Activated naive CD8-positive, alpha-beta T cell treated with anti-CD3 and anti-CD28 coated beads for 36 hours (primary cell): ENCODE measurements at places on chromosomes 6 and 20. TPM values are rescaled to one million over a fixed set of nuclear protein-coding genes. Genes with fewer than 3 reads are reported as not detected.

DNA sequence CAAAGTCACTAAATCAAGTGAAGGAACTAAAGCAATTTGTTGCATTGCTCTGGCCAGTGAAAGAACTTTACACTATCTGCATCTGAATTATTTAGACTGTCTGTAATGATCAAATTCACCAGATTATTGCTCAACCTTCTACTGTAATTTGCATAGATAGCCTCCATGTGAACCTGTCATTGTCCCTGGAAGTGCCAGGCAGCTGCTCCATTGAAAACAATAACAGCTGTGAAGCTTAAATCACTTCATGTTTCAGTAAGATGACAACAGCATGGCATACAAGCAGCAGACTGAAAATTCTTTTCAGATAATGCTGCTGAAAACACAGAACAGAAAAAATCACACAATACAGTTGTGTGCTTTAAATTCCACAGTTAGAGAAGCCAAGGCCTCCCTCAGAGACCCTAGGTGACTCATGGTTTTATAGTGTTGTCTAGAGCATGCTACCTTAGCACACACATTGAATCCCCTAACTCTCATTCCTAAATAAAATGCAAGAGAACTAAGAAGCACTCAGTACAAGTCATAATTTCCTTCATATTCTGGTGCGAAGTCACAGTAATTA is 248.9 kb downstream of the TPBG start:
- H3K36me3 ChIP-seq: no peaks in the 10 kb centered on the region
- no peak overlapping the region for H3K4me3 ChIP-seq
- H3K27me3 ChIP-seq: no peaks in the 10 kb centered on the region
- no peaks in the 10 kb centered on the region for H3K4me1 ChIP-seq
- no peak for DNase-seq
- no peak overlapping the region for H3K27ac ChIP-seq

DNA sequence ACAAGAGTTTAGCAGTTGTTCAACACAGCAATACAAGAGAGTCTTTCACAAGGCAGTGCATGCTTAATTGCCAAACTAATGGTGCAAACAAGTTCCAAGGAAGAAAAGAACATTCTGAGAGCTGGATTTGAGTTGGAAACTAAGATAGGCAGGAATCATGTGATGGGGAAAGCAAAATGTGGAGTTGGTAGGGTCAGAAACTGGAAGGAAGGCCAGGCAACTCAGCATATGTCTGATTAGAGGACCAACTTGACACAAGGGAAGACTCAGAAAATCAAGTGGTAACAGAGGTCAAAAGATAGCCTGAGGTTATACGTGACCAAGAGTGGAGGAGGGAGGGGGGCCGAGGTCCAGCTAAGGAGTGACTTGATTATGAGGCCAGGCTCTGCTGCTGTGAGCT is 117.3 kb downstream of the SMLR1 start:
- no peak overlapping the region for H3K27ac ChIP-seq
- H3K36me3 ChIP-seq: peaks cover 5% of the 10 kb centered on the region
- H3K27me3 ChIP-seq: no peaks in the 10 kb centered on the region
- H3K4me3 ChIP-seq: no peak overlapping the region

DNA sequence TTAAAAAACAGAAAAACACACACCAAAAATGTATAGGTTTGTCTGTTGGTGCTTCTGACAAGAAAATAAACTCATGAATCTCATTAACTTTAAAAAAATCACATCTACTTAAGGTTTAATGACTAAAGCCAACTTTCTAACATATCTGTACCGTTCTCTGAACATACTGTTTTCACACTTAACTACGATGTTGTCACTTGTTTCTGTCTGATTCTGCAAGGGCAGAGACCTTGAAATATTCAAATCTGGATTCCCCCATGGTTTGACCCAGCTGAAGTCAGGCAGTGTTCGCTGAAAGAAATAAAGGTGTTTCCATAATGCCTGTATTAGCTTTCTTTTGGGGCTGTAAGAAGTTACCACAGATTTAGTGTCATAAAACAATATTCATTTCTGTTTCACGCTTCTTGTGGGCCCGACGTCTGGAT is 2.7 kb upstream of the ASXL1 start:
- peak overlapping the region; percentile 63 for H3K27ac ChIP-seq
- DNase-seq: no peak
- H3K4me3 ChIP-seq: no peak overlapping the region
- peaks cover 35% of the 10 kb centered on the region for H3K4me1 ChIP-seq
- H3K36me3 ChIP-seq: peaks cover 18% of the 10 kb centered on the region

Gene DDO
- not detected for total RNA-seq

Gene DEFB128
- total RNA-seq: not detected

- H3K27me3 ChIP-seq: peaks cover 35% of the 10 kb centered on the region
- H3K4me1 ChIP-seq: peaks cover 21% of the 10 kb centered on the region
- peak; percentile 23 for DNase-seq
- H3K27ac ChIP-seq: no peak overlapping the region
- H3K4me3 ChIP-seq: no peak overlapping the region
Measured at GRCh38 chr6:47714802-47715201, 16.4 kb downstream of the ADGRF4 start.

GRCh38 chr6:110944681-110945151 is 13.8 kb upstream of the GTF3C6 start:
- no peak overlapping the region for H3K4me3 ChIP-seq
- peak; percentile 46 for DNase-seq
- H3K27me3 ChIP-seq: no peaks in the 10 kb centered on the region
- H3K36me3 ChIP-seq: no peaks in the 10 kb centered on the region
- H3K27ac ChIP-seq: peak overlapping the region; percentile 71

DNA sequence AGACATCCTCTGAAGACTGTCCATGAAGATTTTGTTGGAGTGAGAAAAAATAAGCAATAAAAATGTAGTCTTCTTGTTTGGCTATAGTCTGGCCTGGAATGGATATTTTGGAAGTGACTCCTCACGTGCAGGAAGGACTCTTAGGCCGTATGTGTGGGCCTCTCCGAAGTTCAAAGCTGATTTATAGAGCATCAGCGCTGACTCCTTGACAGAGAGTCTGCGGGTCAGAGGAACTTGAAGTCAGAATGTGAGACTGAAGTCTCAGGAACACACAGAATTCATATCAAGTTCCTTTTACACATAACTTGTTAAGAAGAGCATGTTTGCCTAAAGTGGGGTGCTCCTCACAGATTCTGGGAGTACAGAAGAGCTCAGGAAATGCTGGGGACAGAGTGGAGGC is 36.1 kb downstream of the EDN3 start:
- H3K4me3 ChIP-seq: no peak overlapping the region
- no peak overlapping the region for H3K27ac ChIP-seq
- H3K4me1 ChIP-seq: no peaks in the 10 kb centered on the region
- DNase-seq: no peak
- no peaks in the 10 kb centered on the region for H3K27me3 ChIP-seq

DNA sequence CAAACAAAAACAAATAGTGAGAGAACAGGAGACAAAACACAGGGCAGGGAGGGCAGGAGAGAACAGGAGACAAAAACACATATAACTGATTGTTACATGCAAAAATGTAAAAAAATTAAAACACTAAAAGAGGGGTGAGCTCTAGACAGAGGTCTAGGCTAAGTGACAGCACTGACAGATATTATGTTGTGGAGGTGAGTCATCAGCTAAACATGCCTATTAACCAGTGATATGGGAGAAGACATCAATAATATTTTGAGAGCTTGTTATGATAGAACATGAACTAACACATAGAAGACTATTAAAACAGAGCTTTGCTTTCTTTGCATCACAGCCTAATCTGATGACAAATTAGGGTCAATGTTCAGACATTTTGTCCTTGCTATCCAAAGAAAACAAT is 972.7 kb downstream of the PRIM2 start:
- H3K27ac ChIP-seq: no peak overlapping the region
- no peaks in the 10 kb centered on the region for H3K4me1 ChIP-seq
- no peak overlapping the region for H3K4me3 ChIP-seq
- no peaks in the 10 kb centered on the region for H3K36me3 ChIP-seq

DNA sequence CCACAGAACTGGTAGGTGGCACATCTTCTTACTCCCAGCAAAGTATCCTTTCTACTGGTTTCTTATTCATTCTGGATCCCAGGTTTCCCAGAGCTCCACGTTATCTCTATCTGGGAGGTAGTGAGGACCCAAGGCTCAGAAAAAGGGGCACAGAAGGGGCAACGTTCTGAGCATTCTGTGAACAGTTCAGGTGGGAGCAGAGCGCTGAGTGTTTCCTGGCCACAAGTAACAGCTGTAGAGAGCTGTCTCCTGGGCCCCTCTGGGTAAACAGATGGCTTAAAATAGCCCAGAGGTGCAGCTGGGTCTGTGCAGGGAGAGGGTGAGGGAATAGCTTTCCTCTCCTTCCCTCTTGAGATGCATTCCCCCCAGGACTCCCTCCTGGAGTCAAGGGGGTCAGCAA is 2.1 kb downstream of the APOBEC2 start:
- H3K4me1 ChIP-seq: peaks cover 15% of the 10 kb centered on the region
- no peak for DNase-seq
- no peak overlapping the region for H3K27ac ChIP-seq
- H3K36me3 ChIP-seq: peaks cover 17% of the 10 kb centered on the region

- peaks cover 5% of the 10 kb centered on the region for H3K4me1 ChIP-seq
- no peak overlapping the region for H3K4me3 ChIP-seq
- H3K27me3 ChIP-seq: no peaks in the 10 kb centered on the region
- no peak overlapping the region for H3K27ac ChIP-seq
Measured at GRCh38 chr6:56366141-56366852, 118.9 kb upstream of the COL21A1 start.

Gene NKX2-2
- total RNA-seq: not detected

DNA sequence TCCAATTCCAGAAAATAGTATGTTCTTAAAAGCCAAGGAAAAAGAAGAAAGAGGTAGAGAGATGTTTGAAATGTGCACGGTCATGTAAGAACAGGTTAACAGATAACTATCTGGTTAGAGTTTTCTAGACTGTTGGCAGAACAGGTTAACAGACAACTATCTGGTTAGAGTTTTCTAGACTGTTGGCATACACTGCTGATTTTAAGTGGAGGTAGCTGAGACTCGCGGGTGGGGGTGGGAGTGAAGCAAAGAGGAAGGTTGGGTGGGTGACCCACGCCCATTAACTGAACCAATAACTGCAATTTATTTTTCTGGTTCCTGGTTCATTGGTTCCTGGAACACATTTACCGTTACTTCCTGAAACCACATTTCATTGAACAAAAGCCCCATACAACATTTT is 157.5 kb downstream of the ELOVL4 start:
- H3K36me3 ChIP-seq: no peaks in the 10 kb centered on the region
- DNase-seq: no peak
- H3K27ac ChIP-seq: no peak overlapping the region
- H3K4me3 ChIP-seq: no peak overlapping the region
- H3K4me1 ChIP-seq: no peaks in the 10 kb centered on the region

DNA sequence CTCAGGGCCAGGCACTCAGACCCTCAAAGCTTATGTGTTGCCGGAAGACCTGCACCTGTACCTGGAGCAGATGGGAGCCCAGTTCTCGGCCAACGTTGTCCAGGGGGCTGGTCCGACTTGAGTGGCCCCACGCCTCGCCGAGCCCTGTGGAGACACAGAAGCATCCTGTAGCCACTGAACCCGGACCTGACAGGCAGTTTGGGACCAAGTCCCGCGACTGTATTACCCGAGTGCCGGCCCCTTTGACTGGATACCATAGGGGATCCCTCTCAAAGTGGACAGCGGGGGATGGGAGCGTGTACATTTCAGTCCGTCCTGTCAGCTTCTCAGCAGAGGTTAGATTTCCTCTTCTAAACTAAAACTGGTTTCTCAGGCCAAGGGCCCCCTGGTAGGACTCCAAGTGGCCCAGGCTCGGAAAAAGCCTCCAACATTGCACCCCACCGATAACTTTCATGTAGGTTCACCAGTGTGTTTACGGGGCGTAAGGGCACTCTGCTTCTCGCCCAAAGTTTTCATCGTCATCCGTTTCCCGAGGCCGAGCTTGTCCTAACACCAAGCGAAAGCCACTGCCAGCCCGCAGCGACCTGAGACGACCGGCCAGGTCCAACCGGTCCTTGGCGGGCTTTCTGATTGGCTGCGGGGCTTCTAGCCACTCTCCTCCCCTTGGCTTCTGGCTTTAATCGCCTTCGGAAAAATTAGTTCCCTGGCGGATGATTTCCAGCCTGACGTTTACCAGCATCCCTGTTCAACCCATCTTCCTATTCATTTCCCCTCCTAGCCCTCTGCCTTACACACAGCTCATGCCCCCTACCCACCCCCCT is 10.8 kb downstream of the SIM1 start:
- peaks cover 3% of the 10 kb centered on the region for H3K4me1 ChIP-seq
- no peak overlapping the region for H3K4me3 ChIP-seq
- DNase-seq: no peak
- no peaks in the 10 kb centered on the region for H3K27me3 ChIP-seq
- no peak overlapping the region for H3K27ac ChIP-seq
- peaks cover 18% of the 10 kb centered on the region for H3K36me3 ChIP-seq
